ENCODE measurements at places on chromosomes 1 and 21. TPM values are rescaled to one million over a fixed set of nuclear protein-coding genes. Genes with fewer than 3 reads are reported as not detected.

GRCh38 chr1:185864889-185865517 is 130.8 kb downstream of the HMCN1 start:
- no peak overlapping the region for H3K27ac ChIP-seq
- no peak overlapping the region for H3K4me3 ChIP-seq
- H3K4me1 ChIP-seq, result no peaks in the 10 kb centered on the region
- no peaks in the 10 kb centered on the region for H3K27me3 ChIP-seq

DNA sequence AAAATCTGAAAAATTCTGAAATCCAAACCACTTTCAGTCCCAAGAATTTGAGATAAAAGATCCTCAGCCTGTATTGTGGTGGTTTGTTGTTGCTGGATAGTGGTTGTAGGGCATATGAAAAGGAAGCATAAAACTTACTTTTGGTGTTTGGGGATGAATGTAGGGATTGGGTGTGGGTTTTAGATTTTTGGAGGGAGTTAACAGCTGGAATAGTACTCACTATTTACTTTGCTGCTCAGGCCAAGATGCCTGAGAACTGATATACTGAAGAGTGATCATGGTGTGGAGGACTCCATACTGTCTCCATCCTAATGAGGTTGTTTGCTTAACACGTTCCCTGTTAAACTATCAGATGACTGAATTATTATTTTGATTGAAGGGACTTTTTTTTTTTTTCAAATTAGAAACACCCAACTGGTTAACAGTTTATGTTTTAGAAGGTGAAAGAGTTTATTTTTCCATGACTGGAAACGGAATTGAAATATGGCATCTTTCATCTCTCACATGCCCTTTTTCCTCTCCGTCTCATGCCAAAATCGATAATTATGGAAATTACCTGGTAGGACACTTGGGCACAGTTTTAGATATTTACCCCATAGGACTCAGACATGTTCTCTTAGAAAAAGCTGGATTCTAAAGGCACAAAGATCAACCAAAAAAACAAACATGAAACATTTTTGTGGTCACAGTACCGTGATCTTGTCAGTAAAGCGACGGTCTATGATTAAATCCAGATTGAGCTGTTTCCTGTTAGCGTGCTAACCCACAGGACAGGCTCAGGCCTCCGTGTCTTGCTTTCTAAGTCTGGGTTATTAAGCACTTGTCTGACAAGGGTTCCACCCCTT is 37.3 kb downstream of the RGL1 start:
- peak overlapping the region; percentile 73 for H3K27ac ChIP-seq
- H3K4me1 ChIP-seq, result peaks cover 34% of the 10 kb centered on the region
- H3K36me3 ChIP-seq, result peaks cover 4% of the 10 kb centered on the region
- peak overlapping the region; percentile 15 for H3K4me3 ChIP-seq
- DNase-seq, result peak; percentile 40

DNA sequence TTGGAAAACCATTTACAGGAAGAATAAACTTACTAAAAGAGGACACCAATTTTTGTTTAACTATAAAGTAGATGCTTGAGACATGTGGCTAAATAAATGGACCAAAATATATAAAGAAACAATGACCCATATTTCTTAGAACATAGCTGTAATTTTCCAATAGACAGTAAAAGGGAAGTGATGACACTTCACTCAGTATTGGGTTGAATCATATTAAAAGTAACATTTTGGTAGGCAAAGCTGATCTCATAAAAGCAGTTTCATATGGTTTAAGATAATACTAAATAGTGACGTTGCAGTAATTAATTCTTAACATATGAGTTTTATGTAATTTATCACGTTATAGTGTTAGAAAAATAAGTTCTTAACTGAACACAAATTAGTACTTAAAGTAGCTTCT is 308.9 kb upstream of the RUNX1 start:
- no peak overlapping the region for H3K4me3 ChIP-seq
- no peaks in the 10 kb centered on the region for H3K4me1 ChIP-seq
- no peak for DNase-seq
- no peak overlapping the region for H3K27ac ChIP-seq
- no peaks in the 10 kb centered on the region for H3K27me3 ChIP-seq

DNA sequence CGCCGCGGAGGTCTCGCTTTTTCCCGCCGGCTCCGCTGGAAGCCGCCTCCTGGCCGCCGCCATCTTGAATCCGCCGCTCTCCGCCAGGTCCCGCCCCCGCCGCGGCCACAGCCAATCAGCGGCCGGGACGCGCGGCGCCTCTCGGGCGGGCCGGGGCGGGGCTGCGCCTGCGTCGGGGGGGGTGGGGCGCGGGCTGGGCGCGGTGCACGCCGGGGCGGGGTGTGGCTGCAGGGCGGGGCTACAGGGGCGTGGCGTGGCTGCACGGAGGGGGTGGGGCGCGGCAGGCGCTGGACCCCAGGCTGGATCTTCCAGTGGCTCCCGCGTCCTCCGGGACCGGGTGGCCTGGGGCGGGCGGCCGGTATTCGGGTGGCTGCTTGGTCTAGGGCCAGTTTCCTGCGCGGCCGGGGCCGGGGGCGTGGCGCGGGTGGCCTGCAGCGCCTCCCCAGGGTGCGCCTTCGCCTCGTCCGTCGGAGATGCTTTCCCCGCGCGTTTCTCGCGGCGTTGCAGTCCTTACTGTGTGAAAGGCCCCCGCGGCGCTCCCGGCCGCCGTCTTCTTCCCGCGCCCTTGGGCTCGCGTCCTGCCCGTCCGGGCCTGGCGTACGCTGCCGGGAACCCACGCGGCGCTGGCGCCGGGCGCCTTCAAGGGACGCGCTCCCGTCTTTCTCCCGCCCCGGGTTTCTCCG is 575 bp downstream of the PCNT start:
- H3K27me3 ChIP-seq, result no peaks in the 10 kb centered on the region
- peak; percentile 88 for DNase-seq
- peaks cover 13% of the 10 kb centered on the region for H3K4me1 ChIP-seq
- no peaks in the 10 kb centered on the region for H3K36me3 ChIP-seq

Gene GBP3
- 5.1 TPM for total RNA-seq

Gene KRTAP19-3
- not detected for total RNA-seq
